Stimulated activated CD4-positive, alpha-beta T cell treated with anti-CD3 and anti-CD28 coated beads, Interleukin-1b, Interleukin-23, amount 100 ng/mL, for 1 hour (primary cell): ENCODE measurements at places on chromosomes 4 and X.

GRCh38 chr4:175125410-175126068 lies 207.4 kb downstream of the ADAM29 start:
- DNase-seq, result no peak

GRCh38 chr4:41327770-41328169 lies 71.0 kb downstream of the UCHL1 start:
- DNase-seq, result no peak

GRCh38 chr4:122542411-122543236 lies 78.2 kb downstream of the IL21 start:
- no peak for DNase-seq

DNA sequence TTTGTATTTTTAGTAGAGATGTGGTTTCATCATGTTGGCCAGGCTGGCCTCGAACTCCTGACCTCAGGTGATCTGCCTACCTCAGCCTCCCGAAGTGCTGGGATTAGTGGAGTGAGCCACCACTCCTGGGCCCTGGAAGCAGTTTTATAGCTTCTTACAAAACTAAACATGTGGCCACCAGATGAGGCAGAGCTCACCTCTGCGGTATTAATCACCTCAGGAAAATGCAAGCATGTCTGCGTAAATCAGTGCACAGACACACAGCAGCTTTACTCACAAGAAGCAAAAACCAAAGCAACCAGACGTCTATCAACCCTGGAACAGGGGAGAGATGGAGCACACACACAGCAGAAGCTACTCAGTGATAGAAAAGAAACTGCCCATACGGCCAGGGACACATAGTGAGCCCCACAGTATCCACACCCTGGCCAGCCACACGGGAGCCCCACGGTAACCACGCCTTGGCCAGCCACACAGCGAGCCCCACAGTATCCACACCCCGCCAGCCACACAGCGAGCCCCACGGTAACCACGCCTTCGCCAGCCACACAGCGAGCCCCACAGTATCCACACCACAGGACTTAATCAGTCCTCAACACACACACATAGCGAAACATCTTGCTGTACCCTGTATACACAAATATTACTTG lies 30.2 kb downstream of the PPP2R3B start:
- no peak for DNase-seq

DNA sequence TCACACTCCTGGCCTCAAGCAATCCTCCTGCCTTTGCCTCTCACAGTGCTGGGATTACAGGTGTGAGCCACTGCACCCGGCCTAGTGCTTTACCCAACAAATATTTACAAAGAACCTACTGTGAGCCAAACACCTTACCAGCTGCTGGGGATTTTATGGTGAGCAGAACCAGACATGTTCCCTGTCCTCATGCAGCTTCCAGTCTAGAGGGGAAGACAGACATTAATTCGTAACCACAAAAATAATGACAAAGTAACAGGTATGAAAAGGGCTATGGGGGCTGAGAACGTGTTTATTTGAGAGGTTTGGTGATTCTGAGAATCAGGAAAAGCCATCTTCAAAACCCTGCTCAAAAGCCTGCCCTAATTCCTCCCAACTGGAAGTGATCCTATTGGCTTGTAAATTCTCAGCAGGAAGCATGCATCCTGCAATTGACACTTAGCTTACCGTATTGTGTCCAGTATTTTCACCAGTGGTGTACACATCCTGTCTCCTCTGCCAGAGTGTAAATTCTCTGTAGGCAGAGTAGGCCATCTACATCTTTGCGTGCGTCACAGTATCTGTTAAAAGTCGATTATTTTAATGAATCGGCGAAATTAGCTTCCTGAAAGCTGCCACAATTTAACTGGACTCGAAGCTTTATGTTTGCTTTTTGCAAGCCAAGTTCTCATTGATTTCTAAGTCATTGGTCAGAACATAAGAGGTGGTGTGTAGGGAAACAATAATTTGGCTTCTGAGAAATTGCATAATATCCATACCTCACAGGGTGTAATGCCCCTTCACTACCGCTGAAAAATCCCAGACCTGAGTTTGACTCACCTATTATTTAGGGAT lies 67.0 kb downstream of the TMEM156 start:
- DNase-seq, result no peak
